ENCODE measurements at places on chromosomes 4 and X.
A peak's percentile ranks its signal among the peaks of the same experiment; 100 is the strongest.

- no peak for DNase-seq
Measured at GRCh38 chr4:90128961-90129495, 1.8 kb downstream of the CCSER1 start.

DNA sequence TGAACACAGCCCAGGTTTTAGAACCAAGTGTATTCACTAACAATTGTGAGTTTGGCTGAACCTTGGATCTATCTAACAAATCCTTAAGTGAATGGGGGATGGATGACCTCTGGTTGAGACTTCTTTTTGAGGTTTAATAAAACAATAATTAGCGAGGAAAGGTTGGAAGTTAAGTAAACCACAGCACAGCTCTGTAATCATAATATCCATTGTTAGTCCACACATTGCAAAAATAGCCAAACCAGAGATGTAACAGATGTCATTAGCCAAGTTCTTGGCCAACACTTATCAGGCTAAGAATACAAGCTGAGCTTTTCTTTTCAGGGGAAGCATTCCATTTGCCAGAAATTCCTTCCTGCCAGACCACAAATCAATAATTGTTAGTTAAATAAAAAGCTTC is 59.1 kb downstream of the FREM3 start:
- DNase-seq, result no peak

GRCh38 chr4:108191269-108191914 is 22.7 kb upstream of the LEF1 start:
- DNase-seq, result no peak

GRCh38 chr4:57139783-57140182 is 29.6 kb upstream of the IGFBP7 start:
- peak; percentile 46 for DNase-seq

DNA sequence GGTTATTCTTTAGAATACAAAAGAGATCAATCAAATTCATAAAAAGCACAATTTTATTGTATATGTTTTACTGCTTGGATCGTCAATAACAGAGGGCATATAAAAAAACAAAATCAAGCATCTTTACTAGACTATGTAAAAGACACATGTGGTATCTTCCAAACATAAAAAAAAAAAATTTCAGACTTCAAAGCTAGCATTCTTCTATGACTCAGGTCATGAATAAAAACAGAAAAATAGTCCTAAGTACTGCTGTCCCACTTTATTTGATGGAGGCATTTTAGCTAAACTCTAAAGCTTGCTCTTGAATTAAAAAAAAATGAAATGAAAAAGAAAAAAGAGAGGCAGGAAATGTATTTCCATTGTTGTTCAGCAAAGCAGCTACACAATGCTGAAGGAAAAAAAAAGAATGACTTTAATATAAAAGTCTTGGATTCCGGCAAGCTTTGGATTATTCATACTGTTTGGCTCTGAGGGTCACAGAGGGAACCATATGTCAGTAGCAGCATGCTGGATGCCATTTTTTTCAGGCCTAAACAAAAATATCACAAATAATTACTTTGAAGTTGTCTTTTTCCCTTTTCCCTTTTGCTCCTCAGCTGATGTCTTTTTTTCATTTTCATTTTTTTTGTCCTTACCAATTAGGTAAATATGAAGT is 249.1 kb upstream of the DIAPH2 start:
- no peak for DNase-seq

GRCh38 chrX:56763556-56764152 is 34.6 kb downstream of the NBDY start:
- no peak for DNase-seq

GRCh38 chr4:181162676-181163075 is 1080.5 kb upstream of the TENM3 start:
- DNase-seq, result no peak

DNA sequence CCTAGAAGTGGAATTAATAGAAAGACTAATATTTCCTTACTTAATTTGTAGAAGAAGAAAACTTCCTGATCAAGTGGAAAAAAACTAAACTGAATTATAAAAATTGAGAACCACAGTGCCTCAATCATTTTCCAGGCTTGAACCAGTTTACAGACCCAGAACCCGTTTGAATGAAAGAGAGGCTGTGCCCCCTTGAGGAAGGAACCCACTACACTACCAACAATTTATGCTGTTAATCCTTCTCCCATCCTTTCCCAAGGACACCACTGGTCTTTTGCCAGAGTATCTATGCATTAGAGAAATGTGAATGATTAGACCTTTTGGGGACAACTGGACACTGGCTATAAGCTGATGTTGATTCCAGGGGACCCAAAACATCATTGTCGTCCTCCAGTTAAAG is 842.6 kb downstream of the TECRL start:
- DNase-seq, result no peak

- DNase-seq, result no peak
Measured at GRCh38 chr4:40502220-40502619, 127.4 kb downstream of the RBM47 start.

GRCh38 chr4:124118061-124118460 is 594.5 kb downstream of the ANKRD50 start:
- peak; percentile 11 for DNase-seq

DNA sequence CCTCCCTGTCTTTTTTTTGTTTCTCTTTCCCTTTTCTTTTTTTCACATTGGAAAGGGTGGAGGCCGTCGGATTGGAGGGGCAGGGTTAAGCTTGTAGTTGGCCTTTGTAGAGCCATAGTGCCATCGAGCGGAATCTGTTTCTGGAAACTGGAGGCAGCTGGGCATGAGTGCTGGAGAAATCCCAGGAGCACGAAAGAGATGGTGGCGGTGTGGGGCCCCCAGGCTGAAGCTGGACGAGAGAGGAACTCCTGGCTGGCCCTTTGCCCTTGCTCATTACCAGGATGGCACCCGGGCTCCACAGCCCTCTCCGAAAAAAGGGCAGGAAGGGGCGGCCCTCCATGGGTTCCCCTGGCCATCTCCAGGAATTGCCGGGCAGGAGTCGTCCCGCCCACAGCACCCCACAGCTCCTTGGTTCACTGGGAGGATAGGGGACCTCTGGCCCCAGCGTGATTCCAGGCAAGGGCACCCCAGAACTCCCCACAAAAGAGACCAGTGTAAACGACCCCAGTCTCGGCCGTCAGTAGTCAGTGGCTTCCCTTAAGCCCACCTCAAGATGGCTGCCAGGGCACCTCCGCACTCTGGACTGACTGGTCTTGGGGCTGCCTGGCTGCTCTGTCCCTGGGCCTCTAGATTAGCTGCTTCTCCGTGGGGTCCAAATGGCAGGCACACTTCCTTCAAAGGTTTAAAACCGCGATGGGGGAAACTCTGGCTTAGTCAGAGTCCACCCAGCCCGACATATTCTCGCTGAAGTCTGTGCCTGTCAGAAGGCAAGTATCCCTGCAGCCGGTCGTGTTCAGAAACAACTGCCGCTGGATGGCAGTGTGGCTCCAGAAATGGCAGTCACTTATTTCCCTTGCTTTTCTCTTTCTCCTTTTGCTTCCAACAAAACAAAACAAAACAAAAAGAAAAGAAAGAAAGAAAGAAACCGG is 74.1 kb downstream of the NBDY start:
- peak; percentile 57 for DNase-seq

DNA sequence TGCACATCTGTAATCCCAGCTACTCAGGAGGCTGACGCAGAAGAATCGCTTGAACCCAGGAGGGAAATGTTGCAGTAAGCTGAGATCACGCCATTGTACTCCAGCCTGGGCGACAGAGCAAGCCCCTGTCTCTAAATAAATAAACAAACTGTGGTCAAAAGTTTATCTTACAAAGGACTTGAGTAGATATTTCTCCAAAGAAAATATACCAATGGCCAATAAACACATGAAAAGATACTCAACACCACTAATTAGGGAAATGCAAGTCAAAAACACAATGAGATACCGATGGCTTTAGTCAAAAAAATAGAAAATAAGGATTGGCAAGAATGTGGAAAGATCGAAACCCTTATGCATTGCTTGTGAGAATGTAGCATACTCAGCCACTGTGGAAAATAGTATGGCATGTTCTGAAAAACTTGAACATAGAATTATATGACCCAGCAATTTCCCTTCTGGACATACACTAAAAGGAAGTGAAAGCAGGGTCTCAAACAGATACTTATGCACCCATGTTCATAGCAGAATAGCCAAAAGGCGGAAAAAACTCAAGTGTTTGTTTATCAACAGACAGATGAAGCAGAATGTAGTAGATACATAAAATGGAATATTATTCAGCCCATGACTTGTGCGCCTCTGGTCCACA is 2.0 kb upstream of the CFAP97 start:
- DNase-seq, result no peak

DNA sequence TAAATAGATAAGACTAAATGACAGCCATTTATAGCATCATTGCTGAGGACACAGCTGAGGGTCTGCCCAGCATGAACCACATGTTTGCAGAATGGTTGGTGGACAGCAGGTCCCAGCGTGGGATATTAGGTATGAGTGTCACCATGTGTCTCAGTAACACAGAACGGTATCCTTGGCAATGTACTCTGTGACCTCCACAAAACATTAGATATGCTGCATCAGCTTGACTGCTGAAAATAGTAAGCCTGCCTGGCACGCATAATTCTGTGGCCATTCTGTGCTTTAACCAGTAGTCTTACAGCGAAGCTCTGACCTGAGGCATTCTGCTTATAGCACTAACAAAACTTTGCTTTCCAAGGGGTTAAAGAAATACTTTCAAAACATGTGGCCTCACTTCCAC is 32.0 kb downstream of the LIMCH1 start:
- no peak for DNase-seq

GRCh38 chrX:11724122-11725017 is 33.7 kb upstream of the MSL3 start:
- DNase-seq, result peak; percentile 37

DNA sequence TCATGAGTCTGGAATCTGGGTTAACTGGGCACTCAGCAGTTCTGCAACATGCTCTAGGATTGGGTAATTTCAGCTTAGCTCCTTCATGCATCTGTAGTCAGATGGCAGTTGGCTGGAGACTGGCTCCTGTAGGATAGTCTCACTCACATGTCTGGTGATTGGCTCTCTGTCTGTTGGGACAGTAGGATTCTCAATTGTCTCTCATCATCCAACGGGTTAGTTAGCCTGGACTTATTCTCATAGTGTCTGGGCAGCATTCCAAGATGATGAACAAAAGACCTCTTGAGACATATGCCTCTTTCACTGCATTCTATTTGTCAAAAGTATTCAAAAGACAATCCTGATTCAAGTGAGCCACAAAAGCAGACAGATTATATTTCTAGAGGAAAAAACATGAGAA is 795.6 kb upstream of the GALNTL6 start:
- peak; percentile 77 for DNase-seq

Data from fibroblast of skin of scalp (primary cell).